Dermis blood vessel endothelial cell (primary cell): ENCODE measurements at places on chromosomes 5 and 9.

- DNase-seq, result no peak
Observed at GRCh38 chr9:27157736-27158135, 48.7 kb downstream of the TEK start.

DNA sequence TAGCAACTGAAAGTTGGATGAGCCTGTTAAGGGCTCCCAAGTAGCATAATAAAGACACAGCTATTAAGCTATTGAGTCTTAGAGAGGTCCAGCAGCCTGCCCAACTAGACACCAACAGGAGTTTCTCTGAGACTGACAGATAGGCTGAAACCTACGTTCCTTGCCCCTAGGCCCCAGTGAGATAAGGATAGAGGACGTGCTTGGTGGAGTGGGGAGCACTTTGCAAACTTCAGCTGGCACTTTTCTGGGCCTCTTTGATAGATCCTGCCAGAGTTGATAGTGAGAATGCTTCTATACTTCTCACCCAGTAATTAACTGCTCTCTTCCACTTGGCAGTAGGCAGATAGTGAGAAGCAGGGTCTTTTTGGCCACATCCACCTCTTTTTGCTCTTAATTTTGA is 20.8 kb upstream of the CTNNA1 start:
- DNase-seq, result no peak

DNA sequence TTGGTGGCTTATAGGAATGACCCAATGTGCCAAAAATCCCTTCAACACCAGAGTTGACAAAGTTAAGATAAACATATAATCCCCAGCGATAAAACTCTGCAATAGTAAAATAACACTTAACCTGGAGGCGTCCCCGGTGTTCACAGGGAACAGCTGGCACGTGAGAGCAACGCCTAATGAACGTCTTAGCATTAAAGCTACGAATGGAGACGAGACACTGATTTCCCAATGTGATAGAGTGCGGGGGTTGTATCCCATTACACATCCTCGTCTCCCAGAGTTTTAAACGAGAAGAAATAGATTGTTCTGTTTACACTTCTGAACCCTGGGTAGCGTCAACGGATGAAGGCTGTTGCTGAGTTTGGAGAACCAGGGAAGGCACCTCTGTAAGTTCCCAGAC is 57.6 kb downstream of the PTCH1 start:
- no peak for DNase-seq

DNA sequence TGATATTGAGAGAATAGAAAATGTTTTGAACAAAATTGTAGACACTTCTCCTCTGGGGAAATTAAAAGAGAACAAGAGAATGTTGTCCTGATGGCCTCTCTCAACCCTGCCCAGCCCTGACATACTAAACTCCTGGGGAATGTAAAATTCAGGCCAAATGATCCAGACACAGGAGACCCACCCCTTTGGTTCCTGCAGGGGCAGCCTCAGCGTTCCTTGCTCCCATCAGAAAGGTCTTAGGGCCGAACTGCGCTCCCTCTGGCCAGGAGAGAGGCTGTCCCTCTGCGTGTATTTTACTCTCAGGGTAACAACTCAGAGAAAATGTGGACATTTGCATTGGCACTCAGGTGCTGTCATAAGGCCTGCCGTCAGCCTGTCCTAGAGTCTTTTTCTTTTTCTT is 616.3 kb upstream of the KLF4 start:
- no peak for DNase-seq

GRCh38 chr9:108861997-108862396 is at the start of gene ACTL7A:
Gene ACTL7A (plus strand): TSS chr9:108862266. CDS start chr9:108862323, 57 bp downstream.
- no peak for DNase-seq

GRCh38 chr9:13603921-13604320 is 324.4 kb upstream of the MPDZ start:
- peak; percentile 78 for DNase-seq

DNA sequence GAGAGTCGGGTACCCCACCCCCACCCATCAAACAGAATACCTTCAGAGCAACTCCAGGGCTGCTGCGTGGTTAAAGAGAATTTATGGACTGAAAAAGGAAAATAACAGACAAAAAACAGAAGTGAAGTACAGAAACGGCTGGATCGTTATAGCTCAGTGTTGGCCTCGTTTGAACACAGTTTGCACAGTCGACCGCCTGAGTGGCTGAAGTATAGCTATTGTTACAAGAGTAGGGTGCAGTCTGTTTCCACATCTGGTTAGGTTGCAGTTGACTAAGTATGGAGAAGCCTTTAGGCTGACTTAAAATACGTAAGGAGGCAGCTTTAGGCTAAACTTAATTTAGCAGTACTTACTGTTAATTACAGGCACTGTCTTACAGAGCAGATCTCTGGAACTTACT is 121.2 kb downstream of the GCNT1 start:
- DNase-seq, result no peak

- DNase-seq, result no peak
Observed at GRCh38 chr5:72695659-72696058, 120.8 kb upstream of the TNPO1 start.

DNA sequence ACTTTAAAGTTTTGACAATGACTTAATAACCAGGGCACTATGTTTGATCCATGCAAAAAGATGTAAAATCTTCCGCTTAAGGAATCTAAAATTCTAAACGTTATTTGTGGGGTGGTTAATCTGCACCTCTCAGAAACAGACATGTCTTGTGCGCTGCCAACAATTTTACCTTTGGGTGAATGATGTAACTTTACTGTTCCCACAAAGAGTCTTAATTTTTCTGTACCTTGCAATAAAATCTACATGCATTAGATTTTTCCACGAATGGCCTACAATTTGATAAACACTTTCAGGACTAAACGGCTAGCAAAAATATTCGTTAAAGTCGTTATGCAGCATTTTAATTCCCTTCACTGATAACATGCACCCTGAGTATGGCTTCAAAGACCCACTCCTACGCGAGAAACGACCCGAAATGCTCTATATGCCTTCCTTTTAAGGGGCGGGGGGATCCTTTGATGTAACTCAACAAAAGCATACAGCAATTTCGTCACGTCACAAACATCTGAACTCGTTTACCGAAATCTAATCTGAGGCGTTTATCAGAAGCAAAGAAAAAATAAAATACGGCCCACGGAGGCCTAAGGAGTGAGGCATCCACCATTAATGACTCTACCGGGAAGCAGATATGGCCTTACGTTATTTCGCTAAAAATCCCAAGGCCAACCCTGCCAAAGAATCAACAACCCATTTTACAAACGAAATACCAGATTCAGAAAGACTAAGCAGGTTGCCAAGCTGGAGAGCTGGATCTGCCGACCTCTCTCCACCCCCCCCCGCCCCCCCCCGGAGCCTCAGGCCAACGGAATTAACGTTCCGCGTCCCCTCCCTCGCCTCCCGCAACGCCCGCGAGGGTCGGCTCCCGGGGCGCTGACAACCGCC is 621 bp downstream of the AK6 start:
- DNase-seq, result peak; percentile 53

- no peak for DNase-seq
Observed at GRCh38 chr5:38187532-38187931, 70.8 kb upstream of the EGFLAM start.

DNA sequence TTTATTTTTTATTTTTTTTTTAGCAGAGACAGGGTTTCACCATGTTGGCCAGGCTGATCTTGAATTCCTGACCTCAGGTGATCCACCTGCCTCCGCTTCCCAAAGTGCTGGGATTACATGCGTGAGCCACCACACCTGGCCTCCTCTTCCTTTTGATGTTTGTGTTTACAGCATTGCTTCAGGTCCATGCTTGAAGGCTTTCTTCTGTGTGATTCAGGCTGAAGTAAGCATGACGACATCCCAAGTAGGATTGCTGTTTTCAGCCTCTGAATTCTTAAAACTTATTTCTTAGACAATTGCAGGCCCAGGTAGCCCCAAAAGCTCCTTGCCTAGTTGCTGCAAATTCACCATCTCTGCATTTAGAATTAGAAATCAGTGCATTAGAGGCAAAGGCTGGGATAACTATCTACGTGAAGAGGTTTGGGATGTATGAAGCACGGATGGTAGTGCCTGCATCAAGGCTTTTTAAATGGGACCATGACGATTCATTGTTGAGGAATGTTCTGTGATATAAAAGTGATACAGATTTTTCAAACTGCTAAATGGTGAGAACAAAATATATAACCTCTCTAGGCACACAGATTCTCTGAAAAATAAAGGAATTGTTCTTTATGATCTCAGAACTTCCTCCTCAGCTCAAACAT is 3.0 kb upstream of the ETF1 start:
- no peak for DNase-seq

DNA sequence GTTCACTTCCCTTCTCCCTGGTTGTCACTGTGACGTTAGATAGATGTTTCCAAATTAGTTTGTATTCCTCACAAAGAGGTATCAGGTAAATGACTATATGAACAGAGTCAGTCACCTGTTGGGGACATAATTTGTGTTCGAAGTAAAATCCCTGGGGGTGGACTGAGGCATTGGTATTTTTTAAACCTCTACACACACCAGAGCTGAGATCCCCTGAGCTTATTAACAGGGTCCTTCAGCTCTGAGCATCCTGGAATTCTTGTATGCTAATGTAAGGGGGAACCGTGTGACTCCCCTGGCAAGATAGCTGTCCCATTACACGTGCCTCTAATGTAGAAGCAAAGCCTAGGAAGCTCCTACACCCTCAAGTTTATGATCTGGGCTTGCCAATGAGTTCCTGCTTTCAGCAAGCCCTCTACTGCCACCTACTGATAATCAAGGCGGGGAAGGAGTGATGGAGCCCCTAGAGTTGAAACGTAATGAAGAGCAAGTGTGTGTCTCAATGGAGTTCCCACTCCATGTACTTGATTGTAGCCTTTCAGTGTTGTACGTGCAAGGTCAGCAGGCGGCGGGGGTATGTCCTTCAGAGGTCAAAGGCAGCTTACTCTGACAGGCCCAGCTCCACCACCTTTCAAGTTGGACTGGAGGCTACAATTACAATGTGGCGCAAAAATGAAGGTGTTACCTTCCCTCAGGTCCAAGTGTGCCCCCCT is 14.4 kb downstream of the PRKACG start:
- peak; percentile 78 for DNase-seq

- peak; percentile 57 for DNase-seq
Observed at GRCh38 chr5:78483809-78484521, 123.5 kb downstream of the SCAMP1 start.

GRCh38 chr5:143693651-143694252 is 118.2 kb upstream of the HMHB1 start:
- DNase-seq, result no peak

GRCh38 chr9:8732367-8733075 is 932.9 kb upstream of the DMAC1 start:
- no peak for DNase-seq

DNA sequence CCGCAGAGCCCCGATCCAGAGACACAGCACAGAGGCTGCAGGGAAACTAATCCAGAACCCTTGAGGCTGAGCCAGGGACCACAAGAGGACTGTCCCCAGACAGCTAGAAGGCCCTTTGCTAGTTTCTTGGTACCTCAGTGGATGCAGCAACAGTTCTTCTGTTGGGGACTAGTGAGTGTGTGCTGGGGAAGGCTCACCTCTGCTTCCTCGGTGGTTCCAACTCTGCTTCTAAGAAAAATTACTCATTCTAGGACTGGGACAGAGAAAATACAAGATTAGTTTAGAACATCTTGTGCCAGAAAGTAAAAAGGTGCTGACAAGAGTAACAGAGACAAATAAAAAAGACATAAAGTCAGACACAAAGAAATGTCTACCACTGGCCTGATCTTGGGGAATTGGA is 19.5 kb upstream of the ZNF484 start:
- DNase-seq, result no peak

DNA sequence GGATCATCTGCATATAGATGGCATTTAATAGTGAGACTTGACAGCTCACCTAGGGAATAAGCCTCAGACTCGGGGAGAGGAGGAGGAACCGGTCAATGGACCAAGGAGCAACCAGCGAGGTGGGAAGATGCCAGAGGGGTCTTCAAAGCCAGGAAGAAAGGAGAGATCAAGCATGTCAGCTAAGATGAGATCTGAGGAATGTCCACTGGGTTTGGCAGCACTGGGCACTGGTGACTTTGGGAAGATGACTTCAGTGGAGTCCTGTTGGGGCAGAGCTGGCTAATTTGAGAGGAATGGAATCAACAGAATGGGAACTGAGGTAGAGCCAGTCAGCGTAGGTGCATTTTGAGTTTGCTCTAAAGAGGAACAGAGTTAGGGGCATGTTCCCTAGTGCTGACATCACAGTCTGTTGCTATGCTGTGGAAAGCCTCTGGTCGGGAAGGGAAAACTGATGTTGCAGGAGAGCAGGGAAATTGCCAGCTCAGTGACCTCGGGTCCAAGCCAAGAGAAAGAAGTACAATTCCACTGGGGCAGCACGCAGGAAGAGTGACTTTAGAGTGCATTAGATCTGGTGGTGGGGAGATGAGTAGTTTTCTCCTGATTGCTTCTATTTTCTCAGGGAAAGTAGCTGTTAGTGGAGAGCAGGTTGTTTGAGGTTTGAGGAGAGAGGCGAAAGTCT is 56.9 kb downstream of the ZNF618 start:
- DNase-seq, result no peak

- DNase-seq, result no peak
Observed at GRCh38 chr9:116157436-116158138, 4.0 kb downstream of the PAPPA start.

DNA sequence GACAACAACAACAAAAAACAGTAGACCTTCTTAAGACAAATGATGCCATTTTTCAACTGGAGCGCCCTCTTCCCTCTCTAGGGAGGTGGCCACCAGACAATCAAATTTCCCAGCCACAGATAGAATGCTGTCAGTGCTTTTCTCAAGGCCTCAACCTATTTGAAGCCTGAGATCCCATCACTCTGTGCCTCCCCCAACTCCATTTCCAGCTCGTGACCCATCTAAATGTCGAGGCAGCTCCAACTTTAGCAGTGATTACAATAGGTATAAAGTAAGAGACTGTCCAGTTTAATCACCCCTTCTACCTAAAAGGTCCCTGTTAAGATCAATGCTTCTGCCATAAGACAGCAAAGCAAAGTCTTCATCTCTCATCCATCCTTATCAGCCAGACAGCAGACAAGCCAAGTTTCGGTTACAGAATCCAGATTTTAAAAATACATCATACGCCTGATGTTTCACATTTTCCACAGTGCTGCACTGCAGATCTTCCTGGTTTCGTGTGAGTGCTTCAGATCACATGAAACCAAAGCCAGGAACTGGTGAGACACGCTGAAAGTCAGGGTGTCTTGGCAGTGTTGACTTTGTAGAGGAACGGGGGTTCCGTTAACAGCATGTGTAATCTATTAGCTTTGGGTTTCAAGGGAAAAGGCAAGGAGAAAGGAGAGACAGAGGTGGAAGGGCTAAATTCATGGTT is 447.8 kb downstream of the ENC1 start:
- DNase-seq, result no peak

GRCh38 chr9:17625644-17626388 is 47.0 kb downstream of the SH3GL2 start:
- no peak for DNase-seq
